ENCODE measurements at places on chromosomes 1 and 21. TPM values are rescaled to one million over a fixed set of nuclear protein-coding genes. Genes with fewer than 3 reads are reported as not detected.

ANGPTL1 gene
- total RNA-seq = not detected

FCRL4 gene
- total RNA-seq = not detected

CRABP2 gene
- total RNA-seq = 1.5 TPM

CYYR1 gene
- 0.26 TPM for total RNA-seq

CA14 gene
- total RNA-seq = not detected

LCE1D gene
- total RNA-seq = not detected

TNFRSF14 gene
- total RNA-seq = 211 TPM

GSTM1 gene
- 21.9 TPM for total RNA-seq

YBEY gene
- 19.3 TPM for total RNA-seq

PHLDA3 gene
- 3.7 TPM for total RNA-seq

FBXO2 gene
- 5.3 TPM for total RNA-seq

RGSL1 gene
- total RNA-seq = not detected

TMEM269 gene
- total RNA-seq = 0.20 TPM

MIXL1 gene
- total RNA-seq = 0.63 TPM

FCRL5 gene
- total RNA-seq = 1.6 TPM

GBP5 gene
- total RNA-seq = 114 TPM

KIF14 gene
- 0.19 TPM for total RNA-seq

HEYL gene
- not detected for total RNA-seq

ARL8A gene
- 70.2 TPM for total RNA-seq

AGRN gene
- 16.3 TPM for total RNA-seq

TMEM240 gene
- 1.4 TPM for total RNA-seq

C1orf216 gene
- 8.8 TPM for total RNA-seq

GRHL3 gene
- total RNA-seq = not detected

LCE1C gene
- not detected for total RNA-seq

DIO1 gene
- total RNA-seq = not detected

UAP1 gene
- 16.7 TPM for total RNA-seq

OR2L3 gene
- total RNA-seq = not detected

ITPKB gene
- 179 TPM for total RNA-seq

SLC35F3 gene
- total RNA-seq = 0.63 TPM

NTNG1 gene
- total RNA-seq = not detected

PDC gene
- not detected for total RNA-seq

STMN1 gene
- total RNA-seq = 54.2 TPM

S1PR1 gene
- 355 TPM for total RNA-seq

KRTAP11-1 gene
- total RNA-seq = not detected

KMO gene
- 0.70 TPM for total RNA-seq

CFHR2 gene
- total RNA-seq = not detected

PLA2G2D gene
- total RNA-seq = not detected

HSD11B1 gene
- not detected for total RNA-seq

TMPRSS3 gene
- 1.7 TPM for total RNA-seq

CFAP45 gene
- total RNA-seq = 1.2 TPM

LCE4A gene
- not detected for total RNA-seq

FAM72D gene
- total RNA-seq = not detected

RNF19B gene
- 30.3 TPM for total RNA-seq
